EL (cell line): ENCODE measurements at places on chromosomes 16 and 17.

DNA sequence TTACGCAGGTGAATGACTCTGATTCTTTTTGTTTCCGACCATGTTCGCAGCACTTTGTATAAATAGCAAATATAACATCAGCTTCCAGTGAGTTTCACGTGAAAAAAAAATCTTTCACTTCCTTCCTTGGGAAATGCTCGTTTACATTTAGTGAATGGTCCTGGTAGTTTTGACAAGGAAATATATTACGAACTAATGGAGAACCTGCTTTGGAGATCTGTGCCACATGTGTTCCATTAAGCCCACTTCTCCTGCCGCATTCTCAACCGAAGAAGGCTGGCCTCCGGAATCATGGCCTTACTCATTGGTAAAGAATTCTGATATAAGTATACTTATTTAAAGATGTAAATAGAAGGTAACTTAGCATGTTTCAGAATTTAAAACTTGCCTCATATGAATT, 3.6 kb downstream of the CRAMP1 start:
- peak; percentile 44 for DNase-seq

DNA sequence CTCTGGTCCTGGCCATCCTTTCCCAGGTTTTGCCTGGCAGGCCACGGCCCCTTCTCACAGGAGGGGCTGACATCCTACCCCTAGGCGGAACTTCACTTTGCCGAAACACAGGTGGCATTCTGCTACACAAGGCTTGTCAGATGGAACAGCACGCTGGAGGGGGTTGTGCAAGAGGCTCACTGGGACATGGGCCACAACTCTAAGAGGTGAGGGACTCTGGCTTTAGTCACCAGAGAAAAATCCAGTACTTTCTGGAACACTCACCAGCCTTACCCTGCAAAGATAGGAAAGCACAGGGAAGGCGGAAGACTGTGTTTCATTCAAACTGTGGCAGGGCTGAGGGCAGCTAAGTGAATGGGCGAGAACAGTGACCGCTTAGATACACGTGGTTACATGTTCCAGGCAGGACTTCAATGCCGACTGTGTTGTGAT, 18.3 kb downstream of the CDC42EP4 start:
- DNase-seq: peak; percentile 88

DNA sequence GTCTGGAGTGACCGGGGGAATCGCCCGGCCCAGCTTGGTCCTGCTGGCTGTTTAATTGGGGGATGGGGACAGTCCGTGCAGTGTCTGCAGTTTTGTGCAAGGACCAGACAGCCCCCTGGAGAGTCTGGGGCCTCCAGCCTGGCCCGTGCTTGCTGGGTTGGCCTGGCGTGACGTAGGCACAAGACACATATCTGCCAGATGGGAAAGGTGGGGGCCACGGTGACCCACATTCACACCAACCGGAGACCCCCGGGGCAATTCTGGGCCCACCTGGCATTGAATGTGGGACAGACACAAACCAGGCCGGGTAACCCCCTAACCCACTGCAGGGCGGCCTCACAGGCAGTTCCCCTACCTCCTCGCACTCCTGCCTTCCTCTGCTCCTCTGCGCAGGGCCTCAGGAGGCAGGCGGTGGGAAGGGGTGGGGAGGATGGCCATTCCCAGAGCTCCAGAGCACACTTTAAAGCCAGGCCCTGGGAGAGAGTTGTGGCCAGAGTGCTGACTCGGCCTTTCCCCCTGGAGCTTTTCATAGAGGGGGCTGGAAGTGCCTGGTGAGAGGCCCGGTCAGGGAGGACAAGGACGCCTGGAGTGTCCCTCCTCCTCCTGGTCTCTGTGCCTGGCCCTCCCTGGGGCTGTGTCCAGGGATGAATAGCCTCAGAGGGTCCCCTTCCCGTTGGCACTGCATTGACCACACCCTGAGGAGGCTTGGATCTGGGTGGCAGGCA, 1.5 kb downstream of the MRC2 start:
- peak; percentile 53 for DNase-seq

GRCh38 chr16:84360170-84360569, 8.2 kb upstream of the ATP2C2 start:
- DNase-seq: peak; percentile 8

GRCh38 chr17:39508987-39509386, 47.7 kb downstream of the CDK12 start:
- no peak for DNase-seq

- no peak for DNase-seq
These were observed 5.5 kb upstream of the SLFN12L start for GRCh38 chr17:35542990-35543389.
